LNCaP clone FGC (cell line): ENCODE measurements at places on chromosomes 2 and 18.

GRCh38 chr2:233346376-233346775, 7.9 kb upstream of the DGKD start:
- DNase-seq = no peak

- DNase-seq = no peak
Observed at GRCh38 chr2:225678792-225679191, 279.3 kb downstream of the NYAP2 start.

DNA sequence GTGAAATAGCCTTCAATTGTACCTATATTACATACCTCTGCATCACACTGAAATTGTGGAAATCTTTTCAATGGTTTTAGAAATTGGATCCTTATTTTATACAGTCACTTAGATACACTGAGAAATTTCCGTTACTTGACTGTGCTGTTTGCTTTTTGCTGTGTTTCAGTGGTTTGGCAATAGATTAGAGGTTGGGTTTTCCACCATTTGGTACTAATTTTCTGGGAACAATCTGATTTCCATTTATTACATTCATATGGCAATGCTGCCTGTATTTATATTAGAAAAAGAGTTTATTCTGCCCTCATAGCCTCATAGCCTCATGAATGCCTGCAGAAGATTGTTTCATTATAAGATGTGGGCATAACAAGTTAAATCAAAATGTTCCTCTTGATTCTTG, 285.0 kb downstream of the GULP1 start:
- no peak for DNase-seq

- DNase-seq = no peak
Observed at GRCh38 chr2:24220554-24221291, 45.9 kb downstream of the FAM228A start.

DNA sequence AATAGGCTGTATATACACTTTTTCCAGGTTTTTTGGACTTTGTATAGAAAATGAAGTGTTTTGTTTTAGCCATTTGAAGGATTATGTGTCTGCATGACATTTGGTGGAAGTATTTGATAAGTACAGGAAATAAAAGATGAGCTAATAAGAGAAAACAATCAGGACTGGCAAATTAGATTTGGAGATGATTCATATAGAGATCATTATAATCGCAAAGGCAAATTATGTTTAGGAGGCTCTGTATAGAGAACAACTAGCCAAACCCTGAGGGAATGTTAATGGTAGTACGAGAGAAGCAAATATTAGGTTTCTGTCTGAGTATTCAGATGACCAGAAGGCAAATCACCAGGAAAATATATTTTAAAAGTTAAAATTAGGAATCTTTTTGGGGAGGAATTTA, 41.7 kb downstream of the PLCL1 start:
- DNase-seq = no peak

DNA sequence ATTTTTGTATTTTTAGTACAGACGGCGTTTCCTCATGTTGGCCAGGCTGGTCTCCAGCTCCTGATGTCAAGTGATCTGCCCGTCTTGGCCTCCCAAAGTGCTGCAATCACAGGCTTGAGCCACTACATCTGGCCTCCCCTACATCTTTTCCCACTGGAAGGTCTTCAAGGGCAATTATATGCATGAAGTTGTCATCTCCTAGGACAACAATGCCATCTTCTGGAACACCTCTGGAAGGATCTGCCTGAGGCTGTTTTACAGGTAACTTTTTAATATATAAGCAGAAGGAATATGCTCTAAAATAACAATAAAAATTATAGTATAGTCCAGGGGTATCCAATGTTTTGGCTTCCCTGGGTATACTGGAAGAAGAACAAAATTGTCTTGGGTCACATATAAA, 321.4 kb downstream of the AFF3 start:
- DNase-seq = no peak

GRCh38 chr2:241258505-241259280, 56.8 kb downstream of the HDLBP start:
- DNase-seq = no peak

DNA sequence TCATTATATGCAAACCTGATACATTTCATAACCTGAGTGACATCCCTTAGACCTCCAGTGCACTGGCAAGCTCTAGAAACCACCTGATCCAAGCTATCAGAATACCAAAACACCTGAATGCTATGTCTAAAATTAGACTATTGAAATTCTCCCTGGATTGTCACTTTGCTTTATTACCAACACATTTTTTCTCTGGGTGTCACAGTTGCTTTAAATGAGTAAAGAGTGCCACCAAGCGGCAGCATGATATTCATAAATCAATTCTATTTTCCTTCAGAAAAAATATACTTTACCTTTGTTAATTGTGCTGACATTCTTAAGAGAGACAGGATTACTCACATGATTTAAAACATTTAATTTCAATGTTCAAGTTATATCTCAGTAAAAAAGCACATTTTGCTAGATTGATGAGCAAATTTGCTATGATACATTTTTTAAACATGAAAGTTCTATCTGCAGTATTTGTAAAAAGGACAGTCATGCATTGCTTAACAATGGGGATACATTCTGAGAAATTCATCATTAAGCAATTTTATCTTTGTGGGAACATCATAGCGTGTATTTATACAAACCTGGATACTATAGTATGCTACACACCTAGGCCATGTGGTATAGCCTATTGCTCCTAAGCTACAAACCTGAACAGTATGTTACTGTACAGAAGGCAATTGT, 338.4 kb upstream of the SLC39A10 start:
- DNase-seq = no peak

GRCh38 chr2:148483665-148484064, 160.9 kb upstream of the EPC2 start:
- no peak for DNase-seq

DNA sequence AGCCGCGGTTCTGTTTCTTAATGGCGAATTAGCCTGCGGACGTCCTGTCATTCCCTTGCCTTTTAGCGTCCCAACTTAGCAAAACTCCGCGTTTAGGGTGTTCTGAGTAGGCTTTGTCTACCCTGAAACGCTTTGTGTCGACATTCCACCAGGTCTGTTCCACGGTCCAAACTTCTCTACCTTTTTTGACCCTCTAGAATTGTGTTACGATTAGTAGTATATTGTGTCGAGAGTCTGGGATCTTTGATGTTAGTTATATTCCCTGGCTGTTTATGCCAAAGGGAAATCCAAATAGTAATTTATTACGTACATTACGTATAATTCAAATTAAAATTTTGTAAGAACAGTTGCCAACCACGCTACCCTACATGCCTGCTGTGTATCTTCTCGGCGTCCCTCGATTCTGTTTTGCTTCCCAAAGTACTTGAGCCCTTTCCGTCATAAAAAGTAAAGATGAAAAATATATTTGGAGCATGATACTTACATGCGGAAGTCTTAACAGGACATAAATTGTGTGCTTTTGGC, 495 bp upstream of the TTC32 start:
- DNase-seq = no peak

DNA sequence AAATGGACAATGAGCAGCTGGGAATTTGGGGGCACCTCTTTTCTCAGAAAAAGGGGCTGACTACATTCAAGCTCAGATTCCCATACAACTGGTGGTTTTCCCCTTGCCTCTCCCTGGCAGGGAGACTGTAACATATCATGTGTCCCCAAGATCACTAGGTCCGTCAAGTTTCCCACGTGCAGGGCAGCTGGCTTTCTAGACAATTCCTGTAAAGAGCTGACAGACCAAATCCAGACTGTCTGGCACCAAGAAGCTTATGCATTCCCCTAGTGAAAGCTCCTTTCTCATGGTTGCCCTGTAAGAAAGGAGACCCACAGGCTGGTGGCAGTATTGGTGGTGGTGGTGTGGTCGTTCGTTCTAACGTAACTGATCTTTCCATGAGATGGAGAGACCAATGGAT, 48.8 kb downstream of the THUMPD2 start:
- no peak for DNase-seq

- peak; percentile 21 for DNase-seq
Observed at GRCh38 chr2:215003001-215003400, 135.4 kb downstream of the ABCA12 start.

GRCh38 chr2:237682856-237683670, 55.7 kb downstream of the LRRFIP1 start:
- no peak for DNase-seq

- DNase-seq = no peak
Observed at GRCh38 chr2:218149848-218150440, 16.8 kb downstream of the CXCR1 start.

GRCh38 chr2:178268435-178268834, 74.1 kb downstream of the OSBPL6 start:
- DNase-seq = no peak

GRCh38 chr2:181563101-181563692, 93.7 kb downstream of the CERKL start:
- no peak for DNase-seq

- DNase-seq = no peak
Observed at GRCh38 chr2:68291314-68291713, 28.4 kb downstream of the CNRIP1 start.

- DNase-seq = no peak
Observed at GRCh38 chr2:214203214-214203613, 207.6 kb upstream of the VWC2L start.

- DNase-seq = no peak
Observed at GRCh38 chr18:68181956-68182355, 533.0 kb downstream of the TMX3 start.

DNA sequence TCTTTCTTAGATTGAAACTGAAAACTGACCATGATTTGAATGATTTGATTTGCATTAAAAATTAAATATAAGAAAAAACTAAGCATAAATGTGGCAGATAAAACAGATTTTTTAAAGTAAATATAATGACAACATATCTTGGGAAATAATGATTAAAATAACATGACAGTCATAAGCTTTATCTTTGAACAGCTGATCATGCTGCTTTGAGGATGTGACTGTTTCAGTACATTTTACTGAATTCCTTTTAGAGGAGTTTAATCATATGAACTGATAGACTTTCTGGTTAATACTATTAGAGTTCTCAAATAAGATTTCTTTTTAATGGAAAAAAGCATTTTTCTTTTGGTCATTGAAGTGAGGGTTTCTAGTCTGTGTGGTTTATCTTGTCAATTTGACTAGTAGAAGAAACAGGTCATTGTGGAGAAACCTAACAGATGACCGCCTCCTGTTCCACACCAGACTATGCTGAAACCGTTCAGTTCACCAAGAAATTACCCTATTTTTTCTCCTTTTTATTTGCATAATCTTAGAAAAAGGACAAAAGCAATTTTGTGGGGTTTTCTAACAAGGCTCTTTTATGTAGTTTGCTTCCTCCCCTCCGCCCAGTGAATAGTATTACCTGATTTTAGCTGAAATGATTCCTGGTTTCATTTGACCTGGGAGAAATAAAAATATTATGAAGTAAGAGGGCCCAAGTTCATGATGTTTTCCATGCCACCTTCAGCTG, 262.1 kb downstream of the PTGR3 start:
- no peak for DNase-seq
